AG10803 (cell line): ENCODE measurements at places on chromosomes 12 and 14.

- peak; percentile 49 for DNase-seq
Observed at GRCh38 chr12:58378028-58378427, 436.7 kb downstream of the ATP23 start.

GRCh38 chr12:91380631-91381030 is 198.0 kb upstream of the DCN start:
- peak; percentile 16 for DNase-seq

- DNase-seq = peak; percentile 50
Observed at GRCh38 chr14:69818758-69819191, 21.7 kb upstream of the SLC10A1 start.

GRCh38 chr12:43917896-43918295 is 82.0 kb downstream of the TMEM117 start:
- DNase-seq = no peak

- DNase-seq = no peak
Observed at GRCh38 chr12:106035421-106035820, 103.3 kb downstream of the NUAK1 start.

GRCh38 chr14:97874394-97874793 is 1077.2 kb downstream of the VRK1 start:
- DNase-seq = no peak

GRCh38 chr12:44589697-44590096 is 286.4 kb downstream of the NELL2 start:
- DNase-seq = no peak
